ENCODE measurements at places on chromosomes 7 and 10.

DNA sequence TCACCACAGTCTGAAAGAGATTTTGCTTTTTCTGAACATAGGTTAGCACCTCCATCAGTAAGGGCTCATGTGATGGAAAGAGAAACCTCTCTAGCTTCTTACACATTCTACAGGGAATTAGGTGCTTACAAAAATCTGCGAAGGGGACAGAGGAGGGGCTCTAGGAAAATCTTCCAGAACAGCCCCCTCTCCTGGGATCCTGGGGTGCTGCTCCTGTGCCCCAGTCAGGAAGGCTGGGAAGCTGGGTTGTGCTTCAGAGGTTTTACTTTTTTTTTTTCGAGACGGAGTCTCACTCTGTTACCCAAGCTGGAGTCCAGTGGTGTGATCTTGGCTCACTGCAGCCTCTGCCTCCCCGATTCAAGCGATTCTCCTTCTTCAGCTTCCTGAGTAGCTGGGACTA, 7.5 kb upstream of the FAM171A1 start:
- no peak for DNase-seq

DNA sequence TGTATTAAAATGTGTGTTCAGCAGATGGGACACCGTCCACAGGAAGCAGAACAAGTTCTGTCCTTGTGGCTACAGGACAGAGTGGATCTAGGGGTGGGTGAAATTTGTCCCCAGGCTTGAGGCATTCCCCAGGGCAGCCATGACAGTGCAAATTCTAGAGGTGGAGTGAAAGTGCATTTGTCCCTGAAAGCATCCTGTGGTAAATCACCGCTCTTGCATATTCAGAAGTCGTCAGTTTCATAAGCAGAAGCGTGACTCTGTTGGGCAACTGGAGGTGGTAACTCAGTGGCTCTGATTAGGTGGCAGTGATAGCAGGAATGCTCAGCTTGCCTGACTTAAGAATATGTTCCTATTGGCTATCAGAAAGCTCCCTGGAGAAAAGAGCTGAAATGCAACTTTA, 96.6 kb downstream of the SNX10 start:
- DNase-seq: no peak

DNA sequence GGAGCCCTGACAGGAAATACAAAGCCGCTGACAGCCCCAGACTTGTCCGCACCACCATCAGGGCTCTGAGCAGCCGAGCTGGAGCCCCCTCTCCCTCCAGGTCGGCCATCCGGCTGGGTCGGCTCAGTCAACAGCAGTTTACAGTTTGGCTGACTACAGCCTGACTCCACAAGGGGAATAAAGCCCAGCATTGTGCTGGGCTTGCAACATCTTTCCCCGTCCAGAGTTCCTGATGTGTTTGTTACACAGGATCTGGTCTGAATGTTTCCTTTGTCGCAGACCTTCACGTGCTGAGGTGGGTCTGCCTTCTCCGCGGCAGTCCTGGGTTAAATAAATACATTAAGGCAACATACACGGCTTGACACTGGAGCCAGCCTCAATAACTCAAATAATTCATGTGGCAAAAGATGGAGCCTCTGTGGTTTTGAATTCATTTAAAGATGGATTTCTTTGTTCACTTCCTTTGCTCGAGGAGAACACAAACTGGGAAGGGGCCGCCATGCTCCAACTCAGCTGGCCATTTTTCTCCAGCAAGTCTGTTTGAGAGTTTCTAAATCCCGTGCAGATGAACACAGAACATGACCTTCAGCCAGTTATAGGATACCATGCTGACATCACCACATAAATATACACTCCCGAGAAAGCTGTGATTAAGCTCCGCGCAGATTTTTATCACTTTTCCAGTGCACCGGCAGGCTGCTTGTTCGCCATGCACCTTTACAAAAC, 192.1 kb downstream of the WDR11 start:
- no peak for DNase-seq

GRCh38 chr7:139034336-139034735, 1.5 kb downstream of the ZC3HAV1L start:
- DNase-seq: no peak

Data from germinal center (tissue), 1 donor.